ENCODE measurements at places on chromosomes 6 and 20.

DNA sequence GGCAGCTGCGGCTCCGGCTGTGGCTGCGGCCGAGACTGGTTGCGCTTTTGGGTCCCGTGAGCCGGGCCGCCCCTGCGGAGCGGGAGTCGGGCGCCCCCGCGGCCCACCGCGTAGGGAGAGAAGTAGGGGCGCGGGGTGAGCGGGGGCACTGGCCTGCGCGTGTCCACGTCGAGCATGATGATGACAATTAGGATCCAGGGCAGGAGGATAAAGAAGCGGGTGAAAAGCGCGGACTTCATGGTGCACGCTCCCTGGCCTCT is 739 bp downstream of the B3GAT2 start:
- no peak for DNase-seq

DNA sequence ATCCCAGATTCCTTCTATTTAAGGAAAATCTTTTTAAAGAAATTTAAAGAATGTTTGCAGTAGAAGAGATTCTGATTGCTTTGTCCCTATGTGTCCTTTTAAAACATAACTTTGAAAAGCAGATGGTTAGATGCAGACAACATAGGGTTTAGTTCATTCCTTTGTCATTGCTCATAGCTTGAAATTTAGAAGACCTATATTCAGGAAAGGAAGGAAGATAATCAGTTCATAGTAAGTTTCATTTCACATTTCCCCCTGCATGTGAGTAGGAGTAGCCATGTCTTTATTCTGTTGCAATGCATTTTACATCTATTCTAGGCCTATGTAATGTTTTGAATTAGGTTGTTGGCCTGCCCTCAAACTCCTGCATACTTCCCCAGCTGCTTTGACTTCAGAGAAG is 197.9 kb upstream of the GRIK2 start:
- no peak for DNase-seq

- no peak for DNase-seq
Measured at GRCh38 chr6:35358086-35358485, 15.7 kb downstream of the PPARD start.

GRCh38 chr6:116267836-116268588 is 11.7 kb downstream of the TSPYL1 start:
- no peak for DNase-seq

DNA sequence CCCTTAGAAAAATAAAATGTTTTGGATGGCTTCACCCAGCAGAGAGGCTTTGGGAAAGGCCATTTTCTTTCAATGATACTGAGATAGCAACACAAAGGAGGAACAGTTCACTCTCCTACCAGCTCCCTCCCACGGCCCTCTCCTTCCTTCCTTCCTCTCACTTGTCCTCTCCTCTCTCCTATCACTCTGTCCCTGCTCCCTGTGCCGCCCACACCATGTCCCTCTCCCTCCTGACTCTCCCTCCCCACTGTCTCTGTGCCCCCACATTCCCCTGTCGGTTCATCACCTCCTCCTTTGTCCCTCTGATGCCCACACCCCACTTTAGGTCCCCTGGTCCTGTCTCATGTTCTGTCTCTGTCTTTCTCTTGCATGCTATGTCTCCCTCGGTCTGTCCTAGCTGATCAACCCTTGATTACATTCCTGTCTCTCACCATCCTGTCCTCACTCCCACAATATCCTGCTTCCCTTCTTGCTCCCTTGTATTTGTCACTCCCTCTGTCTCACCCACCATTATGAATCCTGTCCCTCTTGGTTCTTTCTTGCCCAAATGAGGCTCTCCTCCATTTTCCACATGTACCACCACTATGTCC is 30.1 kb downstream of the ELMO2 start:
- no peak for DNase-seq

- no peak for DNase-seq
Measured at GRCh38 chr6:87721311-87721710, 19.3 kb upstream of the AKIRIN2 start.

GRCh38 chr6:12012558-12013306 is 620 bp downstream of the HIVEP1 start:
- DNase-seq = peak; percentile 46

GRCh38 chr6:168381726-168382458 is 59.1 kb upstream of the SMOC2 start:
- no peak for DNase-seq

DNA sequence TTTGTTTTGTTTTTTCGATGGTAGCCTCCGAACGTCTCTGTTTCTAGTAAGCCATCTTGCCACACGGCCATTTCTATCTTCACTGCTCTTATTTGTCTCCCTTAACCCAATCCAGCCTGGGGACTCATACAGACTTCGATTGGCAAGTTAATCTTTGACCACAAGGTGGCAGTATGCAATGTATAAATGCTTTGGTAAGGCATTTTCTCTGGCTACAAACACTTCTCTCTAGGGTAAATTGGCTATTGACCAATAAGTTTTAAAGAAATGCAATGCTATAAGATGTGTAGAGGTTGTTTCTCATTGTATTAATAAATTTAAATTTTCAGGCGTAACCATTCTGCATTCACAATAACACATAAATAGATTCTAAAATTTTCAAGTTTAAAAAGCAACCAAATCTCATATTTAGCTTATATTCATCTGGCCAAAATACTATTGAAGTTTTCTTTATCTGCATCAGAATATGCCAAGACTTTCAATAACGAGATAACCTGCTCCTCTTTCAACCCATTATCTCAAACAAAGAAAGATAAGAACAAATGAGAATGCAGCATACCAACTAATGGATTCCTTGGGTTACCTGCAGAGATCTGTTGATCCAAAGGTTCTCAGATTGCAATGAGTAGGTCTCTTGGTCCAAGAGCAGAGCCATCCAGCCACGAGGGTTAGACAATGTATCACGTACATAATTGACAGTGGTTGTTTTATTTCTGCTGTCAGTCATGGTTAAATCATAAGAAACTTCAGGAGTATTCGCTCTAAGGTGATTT is 231.9 kb downstream of the PKHD1 start:
- DNase-seq = no peak

All from head of caudate nucleus (tissue), 42 donors.